CD8-positive, alpha-beta T cell (primary cell): ENCODE measurements at places on chromosomes 4 and X.

GRCh38 chr4:155552180-155552579 is 114.5 kb upstream of the GUCY1A1 start:
- no peak for DNase-seq

DNA sequence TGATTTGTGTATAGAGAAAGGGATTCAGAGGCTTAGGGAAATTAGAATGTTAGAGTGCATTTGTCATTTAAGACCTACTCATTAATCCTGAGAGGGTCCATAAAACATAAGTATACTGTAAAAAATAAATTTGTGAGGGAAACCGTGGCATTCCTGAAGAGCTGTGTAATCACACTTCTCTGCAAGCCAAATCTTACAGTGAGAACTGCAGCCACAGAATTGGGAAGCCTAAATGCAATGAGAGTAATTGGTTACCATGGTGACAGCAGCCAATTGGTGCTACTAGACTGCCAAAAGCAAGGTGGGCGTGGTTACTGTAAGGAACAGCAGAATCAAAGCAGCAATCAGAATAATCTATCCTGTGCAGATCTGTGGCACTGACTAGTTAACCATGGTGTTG is 345.2 kb upstream of the GRID2 start:
- DNase-seq: no peak

GRCh38 chr4:148376151-148376550 is 66.1 kb downstream of the NR3C2 start:
- DNase-seq: peak; percentile 31

- no peak for DNase-seq
Observed at GRCh38 chr4:53009824-53010223, 147.7 kb downstream of the RASL11B start.

- no peak for DNase-seq
Observed at GRCh38 chr4:84258905-84259830, 239.9 kb downstream of the NKX6-1 start.

GRCh38 chr4:55475394-55476243 is 71.1 kb downstream of the CLOCK start:
- no peak for DNase-seq

- no peak for DNase-seq
Observed at GRCh38 chr4:87235020-87235671, 14.7 kb upstream of the KLHL8 start.

GRCh38 chr4:130850019-130850524 is 1754.1 kb downstream of the C4orf33 start:
- DNase-seq: no peak

- DNase-seq: no peak
Observed at GRCh38 chrX:103792916-103793544, 16.4 kb downstream of the PLP1 start.

GRCh38 chr4:140955641-140956040 is 177.6 kb downstream of the RNF150 start:
- no peak for DNase-seq

DNA sequence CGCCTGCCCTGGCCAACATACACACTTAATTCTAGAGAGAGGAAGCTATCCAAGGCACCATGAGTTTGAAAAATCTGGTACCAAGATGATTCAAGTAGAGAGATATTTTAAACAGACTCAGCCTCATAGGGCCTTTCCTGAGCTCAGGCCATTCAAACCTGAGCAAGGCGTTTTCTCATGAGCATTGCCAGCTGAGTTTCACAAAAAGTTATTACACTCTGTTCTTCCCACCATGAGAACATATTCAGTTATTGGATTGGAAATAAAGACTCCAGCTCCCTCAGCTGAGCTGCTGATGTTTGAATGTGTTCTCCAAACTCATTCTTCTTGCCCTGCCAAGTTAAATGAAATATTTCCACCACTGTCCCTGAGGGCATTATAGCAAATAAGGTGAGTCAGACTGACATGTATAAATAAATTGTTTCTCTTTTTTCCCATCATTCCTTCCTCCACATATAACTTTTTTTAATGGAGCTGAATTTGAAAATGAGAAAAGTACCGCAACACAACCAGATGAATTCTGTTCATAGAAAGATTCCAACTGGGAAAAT is 429.6 kb downstream of the RAB28 start:
- no peak for DNase-seq

- DNase-seq: no peak
Observed at GRCh38 chr4:149549911-149550310, 265.7 kb downstream of the IQCM start.

GRCh38 chr4:164524789-164525188 is 229.1 kb upstream of the SMIM31 start:
- no peak for DNase-seq
